Epithelial cell of proximal tubule (primary cell): ENCODE measurements at places on chromosomes 13 and 19.
A peak's percentile ranks its signal among the peaks of the same experiment; 100 is the strongest.

- DNase-seq, result peak; percentile 49
These were observed 12.7 kb upstream of the ZNF121 start for GRCh38 chr19:9597027-9597426.

GRCh38 chr19:2260341-2260805 lies 4.2 kb upstream of the JSRP1 start:
- DNase-seq, result no peak

DNA sequence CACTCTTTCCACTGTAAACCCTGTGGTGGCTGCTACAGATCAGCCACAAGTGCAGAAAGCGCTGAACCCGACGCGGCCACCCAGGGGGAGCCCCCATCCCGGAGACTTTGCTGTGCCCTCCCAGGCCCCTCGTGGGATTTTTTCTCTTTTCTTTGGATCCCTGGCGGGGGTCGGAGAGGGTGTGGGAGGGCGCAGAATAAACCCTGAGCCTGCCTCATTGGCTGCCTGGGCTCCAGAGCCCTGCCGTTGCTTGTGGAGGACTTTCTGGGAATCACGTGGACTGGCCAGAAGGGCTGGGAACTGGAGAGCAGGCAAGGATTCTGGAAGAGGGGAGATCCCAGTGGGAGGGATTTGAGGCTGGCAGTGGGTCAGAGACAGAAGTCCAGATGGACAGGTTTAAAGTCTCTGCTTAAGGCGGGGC lies 24.9 kb downstream of the GADD45B start:
- no peak for DNase-seq

- peak; percentile 74 for DNase-seq
These were observed at the start of gene GGN for GRCh38 chr19:38387550-38388348. Gene GGN (minus strand): TSS chr19:38388034. CDS start chr19:38387261, 773 bp downstream.

DNA sequence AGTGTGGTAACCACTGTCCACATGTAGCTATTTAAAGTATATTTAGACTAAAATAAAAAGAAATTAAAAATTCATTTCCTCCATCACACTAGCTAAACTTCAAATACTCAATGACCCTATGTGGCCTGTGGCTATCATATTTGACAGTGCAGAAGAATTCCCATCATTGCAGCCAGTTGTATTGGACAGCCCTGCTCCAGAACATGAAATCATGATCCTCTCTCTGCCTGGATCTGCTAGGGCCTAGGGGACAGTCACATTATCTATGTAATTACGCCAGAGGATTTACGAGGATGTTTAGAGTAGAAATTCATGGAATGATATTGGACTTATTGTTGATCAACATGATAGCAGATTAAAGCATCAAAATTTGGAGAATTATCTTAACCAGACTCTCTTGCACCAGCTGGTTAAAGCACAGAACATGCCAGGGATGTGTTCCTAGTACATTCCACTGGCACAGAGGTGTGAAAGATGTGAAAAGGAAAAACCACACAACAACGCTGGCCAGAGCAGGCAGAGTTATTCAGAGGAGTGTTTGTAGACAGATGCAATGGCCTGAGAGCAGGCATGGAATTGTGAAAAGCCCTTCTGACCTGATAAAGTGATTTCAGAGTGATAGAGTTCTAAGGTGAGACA lies 108.9 kb upstream of the STARD13 start:
- no peak for DNase-seq

GRCh38 chr19:44141191-44142058 lies at the start of gene ZNF234:
Gene ZNF234 (plus strand): TSS chr19:44141554. CDS start chr19:44144633, 3,079 bp downstream.
- peak; percentile 18 for DNase-seq

- DNase-seq, result no peak
These were observed 3.6 kb upstream of the COMMD6 start for GRCh38 chr13:75541287-75541686.
